Renal cortex interstitium (tissue), 15 donors: ENCODE measurements at places on chromosomes 13 and 19. TPM values are rescaled to one million over a fixed set of nuclear protein-coding genes. Genes with fewer than 3 reads are reported as not detected.

The RLN3 gene
- not detected for polyA plus RNA-seq

The MISP3 gene
- polyA plus RNA-seq = 7.6 TPM

The AMH gene
- polyA plus RNA-seq = 0.28 TPM

The CTU1 gene
- polyA plus RNA-seq = 4.0 TPM

The ZNF30 gene
- 6.4 TPM for polyA plus RNA-seq

DNA sequence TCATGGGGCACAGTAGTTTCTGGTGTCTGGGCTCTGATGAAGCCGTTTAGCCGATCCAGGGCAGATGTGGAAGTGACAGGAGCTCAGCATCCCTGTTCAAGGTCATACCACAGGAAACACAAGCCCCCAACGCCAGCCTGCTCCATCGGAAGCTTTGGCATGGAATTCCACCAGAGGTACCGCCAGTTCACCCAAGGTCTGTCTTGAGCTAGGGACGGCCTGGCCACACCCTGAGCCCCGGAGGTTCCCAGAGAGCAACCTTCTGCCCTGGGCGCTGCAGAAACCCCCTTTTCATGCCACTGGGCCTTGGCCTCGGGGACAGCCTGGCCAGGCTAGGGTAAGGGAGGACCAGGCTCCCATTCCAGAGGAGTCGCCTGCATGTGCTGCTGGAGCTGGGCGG is 39.4 kb upstream of the TPM4 start:
- DNase-seq = no peak

DNA sequence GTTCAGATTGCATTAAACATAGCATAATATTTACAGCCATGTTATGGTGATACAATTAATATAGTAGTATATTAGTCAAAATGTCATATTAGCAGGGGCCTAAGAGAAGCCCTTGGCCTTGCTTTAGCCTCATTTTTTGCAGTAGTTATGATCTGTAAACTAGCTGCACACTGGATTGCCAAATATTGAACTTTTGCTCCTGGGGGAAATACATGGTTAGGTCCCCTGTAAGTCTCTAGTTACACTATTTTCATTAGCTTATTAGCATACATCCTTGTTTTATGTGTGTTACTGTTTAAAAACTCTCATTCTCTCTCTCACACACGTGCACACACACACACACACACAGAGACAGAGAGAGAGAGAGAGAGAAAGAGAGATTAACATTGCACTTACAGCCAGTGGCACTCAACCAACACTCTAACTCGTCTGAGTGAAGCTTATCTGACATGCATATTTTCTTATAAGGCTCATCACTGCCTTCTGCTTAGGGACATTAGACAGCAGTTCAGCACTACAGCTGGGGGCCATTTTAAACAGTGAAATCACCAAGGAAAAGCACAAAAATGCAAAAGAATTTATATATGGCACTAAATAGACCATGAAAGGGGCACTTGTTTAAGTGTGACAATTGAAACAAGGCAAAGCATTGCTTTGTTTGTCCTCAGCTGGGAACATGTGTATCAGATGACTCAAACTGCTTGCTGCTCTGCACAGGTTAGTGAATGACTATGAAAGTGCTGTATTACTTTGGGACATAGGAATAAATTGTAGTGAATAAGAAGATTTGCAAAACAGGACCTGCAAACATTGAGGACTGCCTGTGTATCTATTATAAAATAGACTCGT is 278.7 kb downstream of the GPC6 start:
- no peak for DNase-seq

- DNase-seq = no peak
Measured at GRCh38 chr13:44758630-44759383, 182.7 kb upstream of the TSC22D1 start.

DNA sequence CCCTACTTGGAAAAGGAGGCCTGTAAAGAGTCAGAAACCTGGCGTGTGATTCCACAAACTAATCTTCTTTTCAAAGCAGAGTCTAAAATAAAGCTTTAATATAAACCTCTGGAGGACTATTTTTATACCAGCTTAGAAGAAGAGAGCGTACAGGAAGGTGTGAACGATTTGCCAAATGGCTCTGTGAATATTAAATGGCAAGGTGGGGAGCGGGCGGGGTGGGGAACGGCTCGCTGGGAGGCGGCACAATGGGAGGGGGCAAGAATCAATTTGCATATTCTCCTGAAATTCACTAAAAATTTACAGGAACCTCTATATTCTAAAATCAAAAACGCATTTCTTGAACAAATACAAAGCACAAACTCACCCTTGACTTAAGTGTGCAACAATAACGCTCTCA is 982 bp downstream of the ZNF780B start:
- no peak for DNase-seq

- DNase-seq = no peak
Measured at GRCh38 chr13:111038887-111039286, 76.2 kb upstream of the ARHGEF7 start.

GRCh38 chr13:32938314-32938713 is 77.9 kb upstream of the KL start:
- no peak for DNase-seq

GRCh38 chr13:66224663-66225062 is 1005.5 kb downstream of the PCDH9 start:
- no peak for DNase-seq

GRCh38 chr13:38743466-38743865 is 56.6 kb downstream of the FREM2 start:
- no peak for DNase-seq

GRCh38 chr19:45955905-45956608 is 17.6 kb downstream of the NOVA2 start:
- DNase-seq = no peak

DNA sequence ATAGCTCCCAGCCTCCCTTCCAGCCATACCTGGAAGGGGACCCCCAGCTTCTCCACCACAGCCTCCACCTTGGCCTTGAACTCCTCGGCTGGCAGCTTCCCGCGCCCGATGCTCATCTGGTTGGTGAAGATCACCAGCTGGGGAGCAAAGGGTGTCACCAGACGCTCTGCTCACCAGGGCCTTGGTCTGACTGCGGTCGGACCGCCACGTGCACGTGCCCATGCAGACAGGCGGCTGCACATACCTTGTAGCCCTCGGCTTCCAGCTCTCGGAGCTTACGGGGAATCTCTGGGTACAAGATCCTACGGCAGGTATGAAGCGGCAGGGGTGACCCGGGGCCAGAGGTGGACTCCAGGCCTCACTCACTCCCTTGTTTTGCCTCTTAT is 3.4 kb downstream of the PNKP start:
- no peak for DNase-seq

DNA sequence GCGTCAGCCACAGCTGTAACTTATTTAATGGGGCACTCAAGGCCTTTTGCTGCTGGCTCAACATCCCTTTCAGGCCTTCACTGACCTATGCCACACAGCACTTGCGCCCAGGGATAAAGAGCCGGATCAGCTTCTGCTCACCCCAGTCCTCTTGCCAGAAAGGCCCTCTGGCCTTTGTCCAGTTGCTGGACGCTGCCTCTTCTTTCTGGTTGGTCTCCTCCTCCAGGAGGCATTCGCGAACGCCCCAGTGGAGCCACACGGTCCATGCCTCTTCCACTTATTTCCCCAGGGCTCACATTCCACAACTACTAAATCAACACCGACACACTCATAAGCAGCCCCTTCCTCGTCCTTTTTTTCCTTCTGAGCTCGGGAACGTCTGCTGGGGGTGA is 3.7 kb upstream of the ZNF329 start:
- peak; percentile 39 for DNase-seq

DNA sequence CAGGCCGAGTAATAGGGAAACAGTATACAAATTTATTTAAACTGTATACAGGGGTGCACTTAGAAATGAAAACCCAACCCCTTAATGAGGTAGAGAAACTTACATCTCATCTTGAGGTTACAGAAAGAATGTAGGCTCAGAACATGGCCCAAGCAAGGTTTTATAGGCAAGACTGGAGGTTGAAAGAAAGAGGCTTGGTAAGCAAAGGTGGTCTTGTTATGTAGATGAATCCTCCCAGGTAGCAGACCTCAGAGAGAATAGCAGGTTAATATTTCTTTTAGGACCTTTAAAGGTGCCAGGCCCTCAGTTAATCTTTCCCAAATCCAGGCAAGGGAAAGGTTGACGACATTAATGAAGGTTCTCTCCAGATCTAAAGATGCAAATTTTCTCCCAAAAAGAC is 1466.8 kb upstream of the PRR20A start:
- no peak for DNase-seq
